ENCODE measurements at places on chromosomes 2 and 18. TPM values are rescaled to one million over a fixed set of nuclear protein-coding genes. Genes with fewer than 3 reads are reported as not detected.

GRCh38 chr2:15092691-15093090 lies 460.2 kb downstream of the LRATD1 start:
- peak; percentile 68 for DNase-seq

GRCh38 chr2:49286726-49287125 lies 132.4 kb upstream of the FSHR start:
- DNase-seq = no peak

DNA sequence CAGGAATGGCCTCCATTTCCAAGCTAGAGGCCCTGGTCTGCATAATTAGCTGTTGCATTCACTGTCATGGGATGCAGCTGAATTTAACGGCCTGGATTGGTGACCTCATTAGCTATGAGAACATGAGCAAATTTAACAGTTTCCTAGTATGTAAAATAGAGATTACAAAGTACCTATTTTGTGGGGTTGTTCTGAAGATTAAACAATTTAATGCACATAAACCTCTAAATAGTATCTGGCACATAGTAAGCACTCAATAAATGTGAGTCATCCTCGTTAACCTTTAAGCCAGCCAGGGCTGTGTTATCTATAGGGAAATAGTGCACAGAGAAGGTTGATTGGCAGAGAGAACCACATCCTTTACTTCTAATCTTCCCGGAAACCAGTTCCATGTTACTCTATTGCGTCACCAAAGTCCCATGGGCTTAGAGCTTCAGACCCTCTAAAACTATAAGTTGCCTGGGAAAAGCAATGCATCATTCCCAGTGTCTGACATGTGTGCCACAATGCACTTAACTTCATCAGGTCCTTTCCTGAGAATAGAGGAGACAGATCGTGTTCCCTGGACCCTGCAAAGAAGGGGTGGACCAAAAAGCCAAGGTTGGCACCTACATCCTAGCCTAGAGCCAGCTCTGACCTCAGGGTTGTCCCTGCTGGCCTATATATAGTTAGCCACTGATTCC lies 196.5 kb downstream of the LNPK start:
- DNase-seq = no peak

GRCh38 chr2:112829961-112830681 lies 6.5 kb downstream of the IL1B start:
- DNase-seq = no peak

GRCh38 chr2:65727816-65728215 lies 295.4 kb upstream of the SPRED2 start:
- no peak for DNase-seq

- peak; percentile 82 for DNase-seq
Observed at GRCh38 chr2:178072383-178073301, at the start of gene PDE11A. TSS of gene PDE11A (minus strand) at chr2:178072777. CDS start at chr2:178072437, 340 bp downstream.

GRCh38 chr2:161910200-161910599 lies 163.8 kb downstream of the DPP4 start:
- no peak for DNase-seq

DNA sequence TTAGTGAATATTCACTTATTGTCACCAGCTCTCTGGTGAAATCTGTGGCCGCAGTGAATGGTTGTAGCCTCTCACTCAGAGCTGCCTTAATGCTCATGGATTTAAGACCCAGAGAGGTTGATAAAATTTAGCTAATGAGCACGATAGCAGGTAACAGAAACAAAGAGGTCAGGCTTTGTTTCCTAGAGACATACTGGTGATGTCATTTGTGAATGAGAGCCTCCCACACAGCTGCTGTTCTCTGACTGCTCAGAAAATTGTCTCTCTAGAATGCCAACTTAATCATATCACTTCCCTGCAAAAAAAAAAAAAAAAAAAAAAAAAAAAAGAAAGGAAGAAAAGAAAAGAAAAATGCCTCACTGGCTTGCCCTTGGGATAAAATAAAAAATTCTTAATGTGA lies 411.7 kb upstream of the MYT1L start:
- DNase-seq = peak; percentile 6

GRCh38 chr2:240448387-240449274 lies 13.2 kb downstream of the GPC1 start:
- no peak for DNase-seq

- DNase-seq = peak; percentile 72
Observed at GRCh38 chr2:179332903-179333302, 68.3 kb upstream of the SESTD1 start.

DNA sequence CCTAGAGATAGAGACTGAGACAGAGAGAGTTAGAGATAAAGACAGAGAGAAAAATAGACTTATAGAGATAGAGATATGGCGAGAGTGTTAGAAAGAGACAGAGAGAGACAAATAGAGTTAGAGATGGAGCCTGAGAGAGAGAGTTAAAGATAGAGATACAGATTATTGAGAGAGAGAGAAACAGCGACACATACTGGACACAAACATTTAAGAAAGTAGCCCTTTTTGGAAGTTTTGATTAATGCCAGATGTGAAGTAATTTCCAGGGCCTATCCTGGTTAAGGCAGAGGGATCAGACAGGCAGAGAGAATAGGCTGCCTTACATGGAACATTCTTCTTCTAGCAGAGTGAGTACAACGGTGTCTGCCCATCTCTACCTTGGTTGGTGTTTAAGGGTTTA lies 311.6 kb upstream of the CDH7 start:
- no peak for DNase-seq

- DNase-seq = no peak
Observed at GRCh38 chr2:43461453-43462073, 134.3 kb downstream of the THADA start.

- DNase-seq = no peak
Observed at GRCh38 chr2:131045286-131046027, 47.8 kb downstream of the FAM168B start.

MAL gene
- total RNA-seq = 0.41 TPM

COL5A2 gene
- 580 TPM for total RNA-seq

EVA1A gene
- 19.0 TPM for total RNA-seq

DCDC2C gene
- total RNA-seq = not detected

RAB27B gene
- total RNA-seq = 0.91 TPM

SERPINB3 gene
- total RNA-seq = not detected

HOXD4 gene
- not detected for total RNA-seq

SMAD4 gene
- total RNA-seq = 87.7 TPM

TCF23 gene
- total RNA-seq = not detected

RUFY4 gene
- total RNA-seq = not detected
